ENCODE measurements at places on chromosomes 1 and 21.

- DNase-seq: no peak
Observed at GRCh38 chr1:59684698-59685097, 130.1 kb upstream of the HOOK1 start.

DNA sequence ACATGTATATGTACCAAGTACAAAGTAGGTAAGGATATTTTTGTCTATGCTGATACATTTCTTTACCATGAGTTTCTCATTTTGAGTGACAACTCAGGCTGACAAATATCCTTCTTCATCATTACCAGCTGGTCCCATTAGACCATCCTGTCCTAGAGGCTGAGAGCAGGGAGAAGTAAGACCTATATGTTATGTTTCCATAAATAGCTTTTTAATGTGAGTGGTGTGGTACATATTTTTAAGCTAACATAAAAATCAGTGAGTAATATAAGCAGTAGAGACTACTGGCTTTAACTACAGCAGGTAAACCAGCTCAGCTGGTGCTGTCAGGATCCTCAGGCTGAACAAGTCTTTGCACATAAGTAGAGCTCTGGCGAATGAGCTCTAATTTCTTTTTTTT lies 62.4 kb downstream of the CLEC20A start:
- DNase-seq: no peak

- no peak for DNase-seq
Observed at GRCh38 chr21:41032541-41032940, 135.4 kb upstream of the BACE2 start.

DNA sequence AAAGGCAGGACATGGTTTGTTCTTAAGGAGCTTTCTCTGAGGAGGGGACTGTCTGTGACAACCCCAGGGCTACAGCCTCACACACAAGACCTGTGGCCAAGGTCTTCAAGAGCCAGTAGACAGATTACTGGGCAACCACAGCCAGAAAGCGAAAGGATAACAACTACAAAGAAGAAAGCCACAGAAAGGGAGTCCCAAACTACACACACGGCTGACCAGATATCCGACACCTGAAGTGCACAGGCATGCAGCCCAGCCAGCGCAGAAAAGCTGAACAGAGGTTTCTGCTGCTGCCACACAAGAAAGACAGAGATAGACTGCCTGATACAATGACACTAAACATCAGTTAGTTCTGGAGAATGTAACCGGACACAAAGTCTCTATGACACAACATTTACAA lies 21.4 kb upstream of the NADK start:
- no peak for DNase-seq

DNA sequence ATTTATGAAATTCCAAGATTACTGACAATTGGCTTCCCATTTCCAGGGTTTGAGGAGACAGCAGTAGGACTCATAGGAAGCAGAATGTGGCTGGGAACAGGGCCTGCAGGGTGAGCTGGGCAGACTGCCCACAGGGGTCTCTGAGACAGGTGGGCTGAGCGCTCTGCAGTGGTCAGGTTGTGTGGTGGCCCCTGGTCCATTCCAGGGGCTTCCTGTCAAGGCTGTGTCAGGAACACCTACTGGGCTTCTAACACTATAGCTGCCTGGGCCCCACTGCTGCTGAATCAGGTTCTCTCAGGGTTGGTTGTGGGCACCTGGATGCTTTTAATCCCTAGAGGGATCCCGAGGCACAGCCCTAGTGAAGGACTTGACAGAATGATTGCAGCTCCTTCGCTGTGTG lies 72.1 kb downstream of the BACE2 start:
- no peak for DNase-seq

DNA sequence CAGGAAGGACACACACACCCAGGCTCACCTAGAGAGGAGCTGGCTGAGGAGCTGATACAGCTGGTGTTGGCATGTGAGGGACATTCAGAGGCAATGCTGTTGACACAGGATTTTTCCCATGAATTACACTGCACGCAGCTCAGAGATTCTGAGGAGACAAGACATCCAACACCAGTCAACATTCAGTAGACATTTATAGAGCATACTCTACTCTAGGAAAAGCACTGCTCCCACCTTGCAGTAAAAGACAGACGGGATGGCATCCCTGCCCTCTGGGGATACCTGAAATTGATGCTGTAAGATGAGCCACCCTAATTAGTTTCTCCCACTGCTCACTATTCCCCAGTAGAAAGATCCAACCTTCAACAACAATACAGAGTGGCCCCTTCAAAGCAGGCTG lies 5.1 kb downstream of the LYPD8 start:
- no peak for DNase-seq

- no peak for DNase-seq
Observed at GRCh38 chr1:236524142-236524894, 536 bp downstream of the LGALS8 start.

DNA sequence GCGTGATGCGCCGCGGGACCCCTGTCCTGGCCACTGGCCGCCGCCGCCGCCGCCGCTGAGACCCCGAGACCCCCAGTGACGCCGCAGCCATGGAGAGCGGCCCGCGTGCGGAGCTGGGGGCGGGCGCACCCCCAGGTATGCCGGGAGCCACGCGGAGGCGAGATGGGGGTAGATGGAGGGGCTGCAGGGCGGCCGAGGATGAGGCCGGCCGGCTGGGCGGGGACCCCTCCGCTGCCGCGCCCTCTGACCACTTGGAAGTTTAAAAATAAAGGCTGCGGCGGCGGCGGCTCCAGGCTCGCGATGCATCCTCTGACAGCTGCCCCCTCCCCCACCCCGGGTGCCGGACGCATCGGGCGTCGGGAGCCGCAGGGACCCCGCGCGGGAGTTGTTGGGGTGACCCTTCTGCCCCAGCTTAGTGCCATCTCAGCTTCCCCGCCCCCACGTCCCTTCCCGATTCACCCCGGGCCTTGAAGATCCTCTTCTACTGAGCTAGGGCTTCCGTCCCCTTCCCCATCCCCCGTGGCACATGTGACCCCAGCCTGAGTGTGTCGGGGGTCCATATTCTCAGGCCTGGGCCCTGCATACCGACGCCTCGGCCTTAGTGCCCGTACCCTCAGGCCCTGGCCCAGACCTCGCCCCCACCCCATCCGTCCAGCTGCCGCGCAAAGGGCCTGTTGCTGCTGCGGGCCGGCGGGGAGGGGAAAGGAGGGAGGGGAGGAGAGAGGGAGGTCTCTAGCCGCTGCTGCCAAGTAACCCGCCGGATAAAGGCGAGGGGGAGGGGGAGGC lies 562 bp downstream of the MAP7D1 start:
- DNase-seq: peak; percentile 34

GRCh38 chr1:153790966-153791647 lies 15.9 kb downstream of the SLC27A3 start:
- no peak for DNase-seq

- no peak for DNase-seq
Observed at GRCh38 chr1:49971088-49971487, 52.7 kb downstream of the AGBL4 start.

DNA sequence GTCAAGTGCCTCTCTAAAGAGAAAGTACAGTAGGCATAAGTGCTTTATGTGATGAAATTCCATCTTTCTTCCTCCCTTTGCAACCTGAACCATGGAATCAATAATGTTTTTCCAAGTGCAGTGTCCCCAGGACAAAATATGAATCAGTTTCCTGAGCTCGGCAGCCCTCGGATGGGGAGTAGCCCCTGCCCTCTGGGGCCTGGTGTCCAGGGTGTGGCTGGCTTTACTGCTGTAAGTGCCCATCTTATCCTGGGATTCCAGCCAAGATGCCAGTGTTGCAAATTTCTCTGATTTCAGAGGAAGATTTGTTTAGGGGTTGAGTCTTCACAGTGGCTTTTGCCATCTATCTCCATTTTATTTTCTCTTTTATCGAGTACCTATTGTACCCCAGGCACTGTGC lies 40.5 kb upstream of the SRP9 start:
- no peak for DNase-seq

- DNase-seq: peak; percentile 72
Observed at GRCh38 chr21:43975469-43976098, 36.5 kb upstream of the TRAPPC10 start.

GRCh38 chr1:221473411-221473810 lies 268.5 kb downstream of the DUSP10 start:
- no peak for DNase-seq

- no peak for DNase-seq
Observed at GRCh38 chr21:15793550-15794235, 63.9 kb downstream of the USP25 start.

GRCh38 chr1:240768979-240769378 lies 157.0 kb upstream of the GREM2 start:
- no peak for DNase-seq

- no peak for DNase-seq
Observed at GRCh38 chr1:54811066-54811465, 9.9 kb upstream of the TTC22 start.

- DNase-seq: no peak
Observed at GRCh38 chr1:181206513-181206912, 118.0 kb downstream of the IER5 start.

DNA sequence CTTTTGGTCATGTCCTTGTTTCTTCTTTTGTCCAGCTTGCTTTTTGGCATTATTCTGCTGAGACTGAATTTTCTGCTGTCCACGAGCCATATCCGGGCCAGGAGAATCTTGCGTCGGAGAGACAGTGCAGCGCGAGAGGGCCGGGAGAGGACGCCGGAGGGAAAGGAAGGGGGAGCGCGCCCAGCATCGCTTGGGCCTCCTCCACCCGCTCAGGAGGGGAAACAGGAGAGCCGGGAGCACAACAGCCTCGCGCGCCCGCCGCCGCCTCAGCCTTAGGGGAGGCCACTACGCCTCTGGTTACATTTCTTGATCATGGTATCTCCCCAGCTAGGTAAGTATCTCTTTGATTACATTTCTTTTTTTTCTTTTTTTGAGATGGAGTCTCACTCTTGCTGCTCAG lies 7.4 kb upstream of the DEGS1 start:
- DNase-seq: no peak

DNA sequence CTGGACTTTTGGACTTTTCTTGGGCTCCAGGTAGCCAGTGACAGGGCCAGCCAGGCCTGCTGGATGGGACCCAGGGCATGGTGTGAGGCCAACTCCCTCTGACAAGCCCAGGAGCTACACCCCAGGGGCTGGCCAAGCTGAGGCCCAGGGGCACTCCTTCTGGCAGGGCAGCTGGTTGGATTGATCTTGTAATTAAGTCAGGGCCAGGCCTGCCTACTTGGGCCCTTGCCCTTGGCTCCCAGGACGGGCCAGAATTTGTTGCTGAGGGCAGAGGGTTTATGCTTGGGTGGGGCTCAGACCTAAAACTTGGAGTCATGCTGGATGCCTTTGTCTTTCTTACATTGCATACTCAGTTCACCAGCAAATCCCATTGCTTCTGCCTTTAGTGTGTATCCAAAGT lies 20.7 kb downstream of the KCNA2 start:
- no peak for DNase-seq

DNA sequence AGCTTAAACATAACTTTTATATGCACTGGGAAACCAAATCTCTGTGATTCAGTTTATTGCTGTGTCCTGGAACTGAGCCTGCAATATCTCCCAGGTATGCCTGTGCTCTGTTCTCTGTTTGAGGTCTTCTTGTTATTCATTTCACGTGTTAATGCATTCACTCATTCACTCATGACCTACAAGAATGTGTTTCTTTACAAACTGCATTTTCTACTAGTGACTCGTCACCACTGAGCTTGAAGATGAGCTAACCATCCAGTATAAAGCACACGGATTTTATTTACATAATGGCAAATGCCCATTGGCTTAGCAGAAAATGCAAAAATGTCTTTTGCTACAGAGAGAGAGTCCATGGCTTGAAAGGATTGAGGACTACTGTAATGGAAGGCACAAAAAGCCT lies 75.0 kb upstream of the DUSP10 start:
- DNase-seq: no peak

GRCh38 chr1:36831186-36831810 lies 203.0 kb downstream of the GRIK3 start:
- DNase-seq: no peak

DNA sequence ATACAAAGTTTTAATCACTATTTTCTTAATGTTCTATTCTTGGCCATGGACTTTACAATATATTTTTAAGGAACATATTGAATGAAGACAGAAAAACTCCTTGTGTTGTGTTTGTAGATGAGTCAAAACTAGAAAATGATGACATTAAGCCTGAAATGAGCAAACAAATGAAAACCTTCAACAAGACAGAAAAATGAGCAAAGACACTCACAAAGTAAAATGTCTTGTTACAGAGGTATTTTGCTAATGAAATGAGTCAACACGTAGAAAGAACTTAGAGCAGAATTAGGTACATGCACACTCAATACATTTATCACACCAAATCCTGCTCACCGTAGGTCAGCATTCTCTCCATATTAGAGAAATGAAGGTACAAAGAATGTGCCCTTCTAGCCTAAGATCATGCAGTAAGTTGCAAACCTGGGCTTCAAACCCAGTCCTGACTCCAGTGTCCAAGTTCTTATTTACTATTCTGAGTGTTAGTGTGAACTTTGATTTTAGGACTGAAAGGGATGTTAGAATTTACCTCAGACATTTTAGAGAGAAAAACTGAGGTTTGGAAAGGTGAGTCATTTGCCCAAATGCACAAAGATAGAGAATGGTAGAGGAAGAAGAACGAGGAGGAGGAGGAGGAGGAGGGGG lies 133.9 kb upstream of the SGIP1 start:
- no peak for DNase-seq

- no peak for DNase-seq
Observed at GRCh38 chr1:165632491-165632890, 1.5 kb downstream of the MGST3 start.

GRCh38 chr1:28056129-28056925 lies 32.1 kb downstream of the EYA3 start:
- DNase-seq: no peak

DNA sequence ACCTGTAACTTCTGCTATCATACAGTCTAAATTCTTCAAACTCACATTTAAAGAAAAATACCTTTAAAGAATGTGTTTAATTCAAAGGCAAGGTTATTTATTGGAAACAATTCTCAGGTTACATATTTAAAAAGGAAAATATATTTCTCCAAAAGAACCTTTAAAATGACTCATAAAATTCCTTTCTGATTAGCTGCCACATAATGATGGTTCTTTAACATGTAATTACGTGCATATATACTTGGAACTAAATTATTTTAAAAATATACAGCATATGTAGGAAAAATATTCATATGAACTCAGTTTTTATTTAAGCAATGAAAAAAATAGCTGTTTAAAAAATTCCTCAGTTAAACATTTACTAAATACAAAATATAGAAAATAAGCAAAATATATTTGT lies 173.6 kb downstream of the COP1 start:
- no peak for DNase-seq

GRCh38 chr1:211713231-211713630 lies 37.8 kb upstream of the NEK2 start:
- no peak for DNase-seq

DNA sequence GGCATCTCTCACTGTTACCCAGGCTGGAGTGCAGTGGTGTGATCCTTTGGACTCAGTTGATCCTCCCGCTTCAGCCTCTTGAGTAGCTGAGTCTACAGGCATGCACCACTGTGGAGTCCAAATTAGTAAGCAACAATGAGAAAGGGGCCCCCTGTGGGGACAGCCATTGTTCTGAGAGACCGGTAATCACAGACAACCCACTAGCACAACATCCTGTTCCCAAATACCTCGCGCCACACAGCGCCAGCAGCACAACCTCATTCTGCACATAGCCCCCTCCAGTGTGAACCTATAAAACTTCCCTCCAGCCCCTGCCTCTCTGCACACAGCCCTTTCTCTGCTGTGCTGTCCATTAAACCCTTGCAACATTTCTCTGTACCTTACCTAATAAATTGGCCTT lies 226.4 kb downstream of the DYRK1A start:
- no peak for DNase-seq

GRCh38 chr1:61082311-61083012 lies at the start of gene NFIA:
Gene NFIA, plus strand, starts transcription at chr1:61082561.
- peak; percentile 25 for DNase-seq

- DNase-seq: no peak
Observed at GRCh38 chr1:74343216-74343615, 108.0 kb downstream of the TNNI3K start.

GRCh38 chr1:223843934-223844786 lies 1.6 kb downstream of the TP53BP2 start:
- no peak for DNase-seq
